ENCODE measurements at places on chromosomes 13 and 19. TPM values are rescaled to one million over a fixed set of nuclear protein-coding genes. Genes with fewer than 3 reads are reported as not detected.

FPR1 gene
- total RNA-seq: 0.16 TPM

DNA sequence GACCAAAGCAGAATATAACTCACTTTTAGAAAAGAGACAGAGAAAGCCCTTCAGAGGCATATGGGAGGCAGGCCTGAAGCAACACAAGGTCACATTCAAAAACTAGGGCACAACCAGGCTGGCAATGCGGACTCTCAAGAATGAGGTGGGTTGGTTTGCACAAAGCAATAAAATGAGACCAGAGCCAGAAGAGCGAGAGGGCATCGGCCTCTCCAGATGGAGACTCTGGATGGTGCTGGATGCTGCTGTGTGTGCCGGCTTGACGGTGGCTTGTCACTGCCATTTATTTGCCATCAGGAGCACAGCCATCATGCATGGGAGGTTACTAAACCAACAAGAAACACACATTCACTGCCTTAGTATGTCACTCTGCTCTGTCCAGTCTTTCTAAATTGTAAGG is 649.4 kb downstream of the DIAPH3 start:
- DNase-seq: no peak

- DNase-seq: no peak
Measured at GRCh38 chr19:46631481-46631880, 4.5 kb downstream of the GNG8 start.

LACC1 gene
- total RNA-seq: 8.8 TPM

TLE6 gene
- total RNA-seq: not detected

ZNF536 gene
- not detected for total RNA-seq

Measured in myocyte (in vitro differentiated cells).